Activated CD8-positive, alpha-beta T cell treated with anti-CD3 and anti-CD28 coated beads for 36 hours (primary cell): ENCODE measurements at places on chromosomes 13 and 19. TPM values are rescaled to one million over a fixed set of nuclear protein-coding genes. Genes with fewer than 3 reads are reported as not detected.

The SPACA4 gene
- not detected for total RNA-seq

The ZNF726 gene
- total RNA-seq: 19.1 TPM

GRCh38 chr19:3492919-3493318 is 7.6 kb downstream of the DOHH start:
- H3K4me3 ChIP-seq: no peak overlapping the region
- no peak for DNase-seq
- no peak overlapping the region for H3K27ac ChIP-seq
- H3K36me3 ChIP-seq: peaks cover 19% of the 10 kb centered on the region
- peaks cover 14% of the 10 kb centered on the region for H3K4me1 ChIP-seq
- no peaks in the 10 kb centered on the region for H3K27me3 ChIP-seq

DNA sequence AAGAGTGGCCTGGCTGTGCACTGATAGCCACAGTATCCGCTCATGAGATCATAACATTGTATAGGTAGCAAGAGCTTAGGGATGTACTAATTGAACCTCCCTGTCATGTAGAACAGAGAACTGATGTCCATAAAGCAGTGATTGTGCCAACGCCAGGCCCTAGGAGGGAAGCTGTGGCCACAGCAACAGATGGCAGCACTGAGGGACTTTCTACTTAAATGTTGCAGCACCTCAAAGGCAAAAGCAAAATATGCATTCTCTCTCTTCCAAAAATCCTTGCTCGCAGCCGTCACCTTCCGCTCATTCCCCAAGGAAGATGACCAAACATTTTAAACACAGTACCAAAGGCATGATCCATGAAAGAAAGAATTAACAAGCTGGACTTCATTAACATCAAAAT is 32.3 kb downstream of the COL4A1 start:
- H3K4me1 ChIP-seq: no peaks in the 10 kb centered on the region
- no peak overlapping the region for H3K4me3 ChIP-seq
- DNase-seq: no peak

DNA sequence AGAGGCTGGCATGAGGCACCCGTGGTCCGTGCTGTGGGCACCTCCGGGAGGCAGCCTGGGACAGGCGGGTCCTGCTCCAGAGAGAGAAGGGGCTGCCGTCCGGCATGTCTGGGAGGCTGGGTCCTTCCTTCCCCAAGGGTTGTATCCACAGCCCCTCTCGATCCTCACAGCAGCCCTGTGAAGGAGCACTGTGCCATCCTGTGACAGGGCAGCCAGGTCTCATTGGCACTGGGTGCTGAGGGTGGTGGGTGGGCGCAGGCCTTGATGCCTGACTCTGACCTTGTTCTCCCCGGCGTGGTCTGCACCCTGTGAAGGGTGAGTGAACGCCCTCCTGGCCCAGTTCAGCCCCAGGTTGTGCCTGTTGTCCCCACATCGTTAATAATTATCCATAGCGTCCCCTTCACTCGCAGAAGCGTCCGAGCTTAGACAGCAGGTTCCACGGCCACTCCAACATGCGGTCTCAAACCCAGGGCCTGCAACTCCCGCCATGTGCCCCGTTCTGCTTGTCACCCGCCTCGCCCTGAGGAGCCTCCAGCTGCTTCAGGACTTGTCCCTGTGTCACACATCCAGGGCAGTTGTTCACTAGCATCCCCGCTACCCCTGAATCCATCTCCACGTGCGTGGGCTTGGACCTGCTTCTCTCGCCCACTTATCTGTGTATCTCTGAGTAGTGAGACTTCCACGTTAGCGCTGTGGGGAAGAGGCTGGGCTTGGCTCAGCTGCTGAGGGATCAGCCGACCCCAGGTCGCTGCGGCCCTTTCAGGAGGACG is 10.6 kb downstream of the ATP11A start:
- H3K4me3 ChIP-seq: no peak overlapping the region
- H3K36me3 ChIP-seq: no peaks in the 10 kb centered on the region
